Ovary (tissue), 10 donors: ENCODE measurements at places on chromosomes 13 and 19. TPM values are rescaled to one million over a fixed set of nuclear protein-coding genes. Genes with fewer than 3 reads are reported as not detected.
A peak's percentile ranks its signal among the peaks of the same experiment; 100 is the strongest.

- H3K27ac ChIP-seq = no peak overlapping the region
- H3K4me1 ChIP-seq = no peaks in the 10 kb centered on the region
- no peak overlapping the region for H3K4me3 ChIP-seq
- no peak for DNase-seq
- no peaks in the 10 kb centered on the region for H3K36me3 ChIP-seq
These were observed 17.9 kb downstream of the GAS6 start for GRCh38 chr13:113845723-113846635.

DNA sequence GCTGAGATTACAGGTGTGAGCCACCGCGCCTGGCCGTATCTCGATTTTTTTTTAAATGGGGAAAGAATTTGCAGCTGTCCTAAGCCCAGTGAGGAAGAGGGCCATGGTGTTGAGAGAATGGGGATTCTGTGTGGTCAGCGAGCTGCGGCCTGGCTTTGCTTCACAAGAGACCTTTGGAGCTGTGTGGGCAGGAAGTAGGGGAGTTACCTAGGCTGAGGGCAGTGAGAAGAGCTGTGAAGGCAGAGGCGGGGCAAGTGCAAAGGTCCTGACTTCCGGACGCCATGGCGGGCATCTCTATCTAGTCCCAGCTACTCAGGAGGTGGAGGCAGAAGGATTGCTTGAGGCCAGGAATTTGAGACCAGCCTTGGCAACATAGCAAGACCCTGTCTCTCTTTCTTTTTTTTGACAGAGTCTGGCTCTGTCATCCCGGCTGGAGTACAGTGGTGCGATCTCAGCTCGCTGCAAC lies 4.9 kb downstream of the AP2A1 start:
- H3K27ac ChIP-seq = no peak overlapping the region
- no peaks in the 10 kb centered on the region for H3K36me3 ChIP-seq
- peaks cover 12% of the 10 kb centered on the region for H3K4me1 ChIP-seq

Gene ELSPBP1
- total RNA-seq = not detected

DNA sequence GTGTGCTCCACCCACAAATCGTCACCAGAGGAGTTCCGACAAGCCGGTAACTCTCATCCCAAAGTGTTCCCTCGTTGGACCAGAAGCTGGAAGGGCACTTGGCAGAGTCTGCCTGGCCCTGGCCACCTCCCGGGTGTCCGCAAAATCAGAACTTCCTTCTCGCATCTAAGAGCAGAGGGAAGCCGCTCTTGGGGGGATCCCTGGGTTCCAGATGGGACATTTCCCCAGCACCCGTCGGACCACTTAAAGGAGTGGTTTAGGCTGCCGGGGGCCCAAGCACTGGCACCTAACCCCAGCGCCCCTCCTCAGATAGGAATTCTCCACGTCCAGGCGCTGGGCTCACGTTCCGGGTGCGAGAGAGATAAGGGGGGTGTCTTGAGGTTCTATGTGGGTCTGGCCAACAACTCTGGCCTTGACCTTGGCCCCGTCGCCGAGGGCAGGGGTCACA lies 857 bp upstream of the MAP2K7 start:
- H3K27me3 ChIP-seq = no peaks in the 10 kb centered on the region
- peak overlapping the region; percentile 50 for H3K27ac ChIP-seq
- H3K36me3 ChIP-seq = no peaks in the 10 kb centered on the region
- DNase-seq = no peak
- H3K4me3 ChIP-seq = peak overlapping the region; percentile 51

- no peaks in the 10 kb centered on the region for H3K36me3 ChIP-seq
- H3K27ac ChIP-seq = no peak overlapping the region
- H3K4me3 ChIP-seq = no peak overlapping the region
- H3K4me1 ChIP-seq = no peaks in the 10 kb centered on the region
- no peaks in the 10 kb centered on the region for H3K27me3 ChIP-seq
- no peak for DNase-seq
These were observed 4.3 kb downstream of the KIRREL2 start for GRCh38 chr19:35860818-35861639.

Gene NECTIN2
- total RNA-seq = 37.8 TPM

- no peak overlapping the region for H3K4me3 ChIP-seq
- no peak overlapping the region for H3K27ac ChIP-seq
- H3K36me3 ChIP-seq = no peaks in the 10 kb centered on the region
- no peaks in the 10 kb centered on the region for H3K27me3 ChIP-seq
- DNase-seq = no peak
These were observed 175.5 kb upstream of the SERP2 start for GRCh38 chr13:44197791-44198770.

DNA sequence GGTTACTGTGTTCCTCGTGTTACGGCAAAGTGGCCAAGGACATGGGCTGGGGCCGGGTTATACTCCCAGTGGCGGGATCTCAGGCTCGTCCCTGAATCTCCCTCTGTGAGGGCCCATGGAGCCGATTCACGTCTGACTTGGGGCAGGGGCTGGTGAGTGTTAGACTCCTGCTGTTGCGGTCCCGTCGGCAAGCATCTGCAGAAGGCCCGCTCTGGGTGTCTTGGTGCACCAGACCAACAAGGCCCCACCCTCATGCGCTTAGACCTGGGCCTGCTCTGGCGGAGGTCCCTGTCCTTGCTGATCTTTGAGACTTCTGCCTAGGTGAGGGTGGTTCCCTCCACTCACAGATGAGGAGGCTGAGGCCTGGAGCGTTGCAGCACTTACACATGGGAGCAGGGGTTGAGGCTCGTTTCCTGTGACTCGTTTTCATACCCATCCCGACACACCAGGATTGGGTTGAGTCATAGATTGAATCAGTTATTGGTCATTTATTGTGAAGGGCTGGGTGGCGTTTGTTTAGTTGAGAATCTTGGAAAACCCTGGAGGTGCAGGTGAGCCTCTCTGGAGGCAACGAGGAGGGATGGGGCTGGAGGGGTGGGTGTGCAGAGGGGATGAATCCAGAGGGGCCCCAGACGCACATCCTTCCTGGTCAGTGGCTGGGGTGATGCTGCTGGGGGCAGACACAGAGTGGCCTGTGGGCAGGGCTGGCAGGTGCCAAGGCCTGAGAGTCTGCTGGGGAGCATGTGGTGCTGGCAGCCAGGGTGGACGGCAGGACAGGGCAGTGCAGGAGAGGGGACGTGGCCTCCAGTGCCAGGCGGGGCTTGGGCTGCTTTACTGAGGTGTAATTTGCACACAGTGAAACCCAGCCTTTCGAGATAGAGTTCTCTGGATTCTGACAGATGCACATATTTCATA lies 4.6 kb downstream of the EPN1 start:
- DNase-seq = no peak
- H3K27ac ChIP-seq = no peak overlapping the region
- H3K4me1 ChIP-seq = peaks cover 27% of the 10 kb centered on the region
- no peaks in the 10 kb centered on the region for H3K36me3 ChIP-seq

Gene LYPD5
- total RNA-seq = 1.8 TPM

DNA sequence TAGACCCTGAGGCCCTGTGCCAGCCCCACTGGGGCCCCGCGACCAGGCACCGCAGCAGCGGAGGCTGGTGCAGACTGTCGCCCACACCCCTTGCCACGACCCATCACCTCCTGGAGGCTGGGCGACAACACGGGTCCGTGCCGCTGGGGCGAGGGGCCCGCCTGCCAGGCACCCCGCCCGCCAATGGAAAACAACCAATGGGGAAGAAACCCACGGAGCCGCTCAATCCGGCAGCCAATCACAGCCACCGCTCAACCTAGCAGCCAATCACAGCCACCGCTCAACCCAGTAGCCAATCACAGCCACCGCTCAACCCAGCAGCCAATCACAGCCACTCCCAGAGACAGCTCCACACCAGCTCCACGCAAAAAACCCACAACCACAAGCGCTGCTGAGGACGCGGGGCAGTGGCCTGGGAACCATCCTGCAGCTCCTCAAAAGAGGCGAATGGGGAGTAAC lies 29.7 kb downstream of the GPX4 start:
- H3K36me3 ChIP-seq = no peaks in the 10 kb centered on the region
- H3K4me1 ChIP-seq = peaks cover 22% of the 10 kb centered on the region
- DNase-seq = peak; percentile 57
- H3K27ac ChIP-seq = peak overlapping the region; percentile 79
- no peak overlapping the region for H3K4me3 ChIP-seq

GRCh38 chr13:50410921-50411746 lies 395.9 kb downstream of the KCNRG start:
- no peak overlapping the region for H3K4me3 ChIP-seq
- H3K4me1 ChIP-seq = no peaks in the 10 kb centered on the region
- H3K27ac ChIP-seq = no peak overlapping the region
- H3K27me3 ChIP-seq = no peaks in the 10 kb centered on the region
- no peaks in the 10 kb centered on the region for H3K36me3 ChIP-seq

Gene MARCHF2
- 24.7 TPM for total RNA-seq

- H3K27ac ChIP-seq = peak overlapping the region; percentile 48
- no peak overlapping the region for H3K4me3 ChIP-seq
- peaks cover 27% of the 10 kb centered on the region for H3K4me1 ChIP-seq
- H3K36me3 ChIP-seq = no peaks in the 10 kb centered on the region
These were observed 3.9 kb upstream of the GSK3A start for GRCh38 chr19:42246143-42246921.
